ENCODE measurements at places on chromosomes 5 and 9.

- no peak for DNase-seq
These were observed 10.0 kb downstream of the MAP1B start for GRCh38 chr5:72117307-72117706.

GRCh38 chr5:135310328-135310989 is 88.6 kb downstream of the MACROH2A1 start:
- no peak for DNase-seq

DNA sequence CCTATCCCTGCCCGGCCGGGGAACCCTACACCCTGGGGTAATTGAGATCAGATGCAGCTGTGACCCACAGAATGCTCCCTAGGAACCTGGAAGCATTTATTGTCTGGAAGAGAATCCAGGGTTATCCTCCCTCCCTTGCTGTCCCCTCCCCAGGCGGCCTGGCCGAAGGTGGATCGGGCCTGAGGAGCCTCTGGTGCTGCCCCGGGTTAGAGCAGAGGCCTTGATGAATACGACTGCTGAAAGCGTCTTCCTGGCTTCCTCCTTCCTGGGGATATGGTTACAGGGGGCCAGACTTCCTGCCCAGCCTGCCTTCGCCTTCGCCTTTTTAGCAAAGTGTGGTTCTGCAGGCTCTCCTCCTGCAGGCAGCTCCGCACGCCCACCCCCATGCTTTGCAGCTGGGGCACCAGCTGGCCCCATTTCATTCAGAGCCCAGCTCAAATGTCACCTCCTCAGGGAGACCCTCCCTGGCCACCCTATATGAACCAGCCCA is 22.5 kb upstream of the PTGS1 start:
- DNase-seq, result no peak

- DNase-seq, result no peak
These were observed 33.8 kb downstream of the RCL1 start for GRCh38 chr9:4826417-4827166.

- no peak for DNase-seq
These were observed 5.0 kb upstream of the SET start for GRCh38 chr9:128684065-128684324.

Data from stimulated activated CD4-positive, alpha-beta T cell treated with anti-CD3 and anti-CD28 coated beads, TNF-alpha, amount 100 ng/mL, for 4 hours (primary cell).